Brain pericyte (primary cell): ENCODE measurements at places on chromosomes 1 and 21.

DNA sequence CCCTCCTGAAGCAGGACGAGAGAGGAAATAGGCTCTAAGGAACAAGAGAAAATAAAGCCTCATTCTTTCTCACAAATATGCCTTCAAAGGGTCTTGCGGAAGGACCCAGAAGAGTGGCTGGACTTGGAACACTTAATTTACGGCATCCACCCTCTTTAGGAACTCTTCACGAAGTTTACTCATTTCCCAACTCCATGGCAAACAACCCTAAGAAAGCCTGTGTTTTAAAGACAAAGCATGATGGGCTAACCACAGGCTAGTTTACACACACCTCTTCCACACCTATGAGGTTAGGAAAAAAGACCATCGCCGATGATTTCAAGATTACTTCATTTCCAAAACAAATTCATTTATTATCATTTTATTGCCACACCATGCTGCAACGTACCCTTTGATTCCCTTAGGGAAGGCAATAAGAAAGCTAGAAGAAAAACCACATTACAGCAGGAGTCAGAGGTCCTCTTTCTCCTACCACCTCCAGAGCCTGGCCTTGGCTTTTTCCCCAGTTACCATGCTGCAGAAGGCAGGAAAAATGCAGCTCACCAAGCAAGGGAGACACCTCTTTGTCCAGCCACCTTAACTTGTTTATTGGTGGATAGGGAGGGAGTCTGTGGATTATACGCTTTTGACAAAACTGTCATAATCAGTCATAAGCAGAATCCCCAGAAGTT lies 29.6 kb downstream of the CHI3L2 start:
- no peak for DNase-seq

DNA sequence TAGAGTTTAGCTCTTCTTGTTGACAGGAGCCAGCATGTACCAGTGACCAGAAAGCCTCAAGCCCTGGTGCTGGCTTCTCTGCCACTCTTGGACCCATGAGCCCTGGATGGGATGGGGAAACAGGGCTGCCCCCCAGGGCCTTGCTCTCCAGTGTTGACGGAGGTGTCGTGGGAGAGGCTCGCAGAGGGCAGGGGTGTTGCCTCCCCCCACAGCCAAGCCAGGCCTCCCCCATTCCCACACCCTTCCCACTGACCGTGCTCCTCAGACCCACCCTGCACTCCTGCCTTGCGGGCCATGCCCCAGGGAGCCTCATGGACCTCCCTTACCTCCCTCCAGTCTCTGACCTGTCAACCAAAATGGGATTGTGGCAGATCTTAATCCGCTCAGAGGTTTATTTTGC lies 123.8 kb upstream of the COL6A1 start:
- DNase-seq: no peak

DNA sequence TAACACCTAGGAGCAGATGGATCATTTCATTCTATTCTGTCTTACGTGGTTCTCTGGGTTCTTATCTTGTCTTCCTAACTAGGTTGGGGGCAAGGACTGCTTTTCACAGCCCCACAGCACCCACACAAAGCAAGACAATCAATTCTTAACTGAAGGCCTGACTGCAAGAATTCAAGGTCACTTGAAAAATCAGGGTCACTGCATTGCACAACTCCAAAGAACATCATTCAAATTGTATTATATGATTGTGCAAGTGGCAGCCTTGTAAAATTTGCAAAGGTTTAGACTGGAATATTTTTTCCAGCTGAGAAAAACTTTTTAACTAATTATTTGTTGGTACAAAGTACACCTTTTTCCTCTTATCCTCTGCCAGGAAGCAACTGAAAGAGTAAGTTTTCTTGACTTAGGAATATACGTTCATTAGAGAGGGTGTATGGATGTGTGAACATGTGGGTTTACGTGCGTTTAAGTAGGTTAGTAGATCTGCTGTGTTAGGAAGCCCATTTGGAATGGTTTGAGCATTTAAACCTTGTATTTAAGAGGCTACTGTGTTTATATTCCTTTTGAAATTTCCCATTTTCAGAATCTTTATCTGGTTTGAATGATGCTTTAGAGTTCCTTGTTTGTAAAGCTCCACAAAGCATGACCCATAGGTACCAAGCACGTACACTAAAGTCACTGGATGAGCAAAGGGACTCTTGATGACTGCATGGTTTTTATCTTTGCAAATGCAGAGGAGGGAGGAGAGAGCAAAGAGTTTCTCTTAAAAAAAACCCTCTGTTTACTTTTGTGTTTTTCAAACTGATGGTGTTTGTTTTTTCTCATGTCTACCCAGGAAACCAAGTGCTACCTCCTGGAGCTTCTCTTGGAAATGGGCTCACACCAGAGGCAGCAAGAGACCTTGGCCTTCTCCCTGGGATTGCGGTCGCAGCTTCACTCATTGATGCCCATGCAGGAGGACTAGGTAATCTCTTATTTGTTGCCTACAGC lies 214.9 kb downstream of the FGGY start:
- no peak for DNase-seq

DNA sequence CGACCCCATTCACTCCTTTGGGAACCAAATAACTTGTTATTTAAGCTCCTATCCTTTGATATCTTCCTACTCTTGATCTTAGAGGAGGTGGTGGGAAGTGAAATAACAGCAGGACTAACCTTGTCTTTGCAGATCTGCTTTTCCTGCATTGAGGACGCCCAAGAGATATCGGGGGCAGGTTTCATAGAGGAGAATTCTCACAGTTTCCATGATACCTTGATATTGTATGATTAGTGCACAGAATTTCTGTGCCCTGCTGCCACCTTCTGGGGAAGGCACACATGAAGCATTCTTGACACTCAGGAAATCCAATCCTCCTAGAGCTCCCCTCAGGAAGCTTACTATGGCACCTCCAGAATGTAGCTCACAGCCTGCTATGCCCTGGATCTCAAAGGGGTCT lies 1.6 kb downstream of the CD1B start:
- DNase-seq: no peak

- DNase-seq: peak; percentile 10
These were observed 151.9 kb downstream of the MAGI3 start for GRCh38 chr1:113542221-113542701.

DNA sequence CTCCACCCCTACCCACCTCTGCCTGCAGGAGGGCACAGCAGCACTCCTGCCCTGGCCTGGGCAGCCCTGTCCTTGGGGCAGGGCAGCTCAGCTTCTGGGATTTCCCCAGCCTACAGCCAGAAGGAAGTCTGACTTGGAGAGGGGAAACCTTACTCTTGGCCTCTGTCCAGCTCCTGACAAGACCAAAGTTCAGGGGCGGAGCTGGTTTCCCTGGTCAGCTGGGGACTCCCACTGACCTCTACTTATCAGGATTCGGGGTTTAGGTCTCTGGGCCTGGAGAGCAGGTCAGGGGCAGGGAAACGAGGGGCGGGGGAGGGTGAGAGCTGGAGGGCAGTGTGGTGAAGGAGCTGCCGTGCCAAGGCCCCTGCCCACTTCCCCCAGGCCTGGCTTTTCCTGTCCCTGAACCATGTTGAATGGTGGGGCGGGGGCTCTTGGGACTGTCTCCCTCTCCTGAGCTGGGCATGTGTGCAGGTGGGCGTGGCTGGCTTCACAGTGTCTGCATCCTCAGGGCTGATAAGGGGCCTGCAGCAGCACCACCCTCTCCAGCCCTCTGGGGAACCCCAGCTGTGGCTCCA lies 16.8 kb upstream of the ETV3 start:
- DNase-seq: no peak

DNA sequence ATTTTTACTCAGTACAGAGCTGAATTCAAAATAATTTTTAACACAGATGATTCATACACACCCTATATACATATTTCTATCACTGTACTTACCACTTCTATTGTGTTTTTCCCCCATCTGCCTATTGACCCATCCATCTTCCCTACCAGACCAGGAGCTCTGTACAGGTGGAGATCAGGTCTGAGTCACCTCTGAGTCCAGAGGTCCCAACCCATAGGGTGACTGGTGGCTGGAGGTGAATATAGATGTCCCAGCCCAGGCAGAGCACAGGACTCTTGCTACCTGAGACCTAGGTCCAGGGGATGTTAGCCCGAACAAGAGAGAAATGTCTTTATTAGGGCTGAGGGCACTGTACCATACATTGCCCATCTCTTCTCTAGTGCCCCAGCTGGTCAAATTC lies 54.8 kb downstream of the DMAP1 start:
- no peak for DNase-seq

DNA sequence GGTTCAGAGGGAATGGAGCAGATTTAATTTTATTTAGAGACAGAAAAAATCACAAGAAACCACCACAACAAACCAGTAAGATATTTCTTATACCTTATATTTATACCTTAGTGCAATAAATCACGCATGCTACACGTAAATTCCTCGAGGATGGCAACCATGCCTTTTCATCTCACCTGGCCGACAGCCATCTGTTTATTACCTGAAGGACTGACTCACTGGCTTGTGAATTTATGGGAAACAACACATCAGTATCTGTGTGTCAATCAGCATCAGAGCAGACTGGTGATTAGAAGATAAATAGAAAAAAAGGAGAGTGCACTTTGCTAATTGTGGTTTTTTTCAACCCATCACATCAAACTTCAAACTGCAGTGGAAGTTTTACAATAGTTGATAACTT lies 58.4 kb downstream of the S1PR1 start:
- no peak for DNase-seq

DNA sequence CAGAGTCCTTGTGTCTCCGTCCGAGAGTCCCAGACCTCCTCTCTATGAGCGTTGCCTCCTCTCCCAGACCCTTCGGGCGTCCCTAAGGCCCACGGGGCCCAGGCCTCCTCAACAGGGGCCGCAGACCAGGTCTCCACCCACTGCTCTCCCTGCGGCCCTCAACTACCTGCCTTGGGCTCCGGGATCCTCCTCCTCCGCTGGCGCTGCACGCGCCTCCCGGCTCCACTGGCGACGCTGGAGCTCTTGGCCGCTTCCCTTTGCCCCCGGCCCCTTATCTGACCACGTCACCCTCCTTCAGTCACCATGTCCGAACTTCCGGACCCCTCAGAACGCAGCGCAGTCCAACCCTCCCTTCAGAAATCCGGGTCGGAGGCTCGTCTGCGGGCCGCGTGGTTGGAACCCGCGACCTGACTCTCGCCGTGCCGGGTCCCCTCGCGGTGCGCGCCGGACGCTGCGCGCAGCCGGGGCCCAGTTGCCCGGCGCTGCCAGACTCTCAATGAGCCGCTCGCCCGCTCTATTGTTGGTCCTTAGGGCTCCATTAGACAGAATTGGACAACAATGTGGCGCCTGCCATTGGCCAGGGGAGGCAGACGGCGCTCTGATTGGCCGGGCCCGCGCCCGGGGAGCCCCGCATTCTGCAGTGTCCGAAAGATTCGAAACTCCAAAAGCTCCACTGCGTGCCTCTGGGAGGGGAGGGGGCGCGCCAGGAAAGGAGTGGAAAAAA lies at the start of gene DMRTA2:
Gene DMRTA2 (minus strand): TSS at position 498 of the 724 bp plus-strand sequence. CDS start 1,907 bp downstream, outside the sequence.
- no peak for DNase-seq

DNA sequence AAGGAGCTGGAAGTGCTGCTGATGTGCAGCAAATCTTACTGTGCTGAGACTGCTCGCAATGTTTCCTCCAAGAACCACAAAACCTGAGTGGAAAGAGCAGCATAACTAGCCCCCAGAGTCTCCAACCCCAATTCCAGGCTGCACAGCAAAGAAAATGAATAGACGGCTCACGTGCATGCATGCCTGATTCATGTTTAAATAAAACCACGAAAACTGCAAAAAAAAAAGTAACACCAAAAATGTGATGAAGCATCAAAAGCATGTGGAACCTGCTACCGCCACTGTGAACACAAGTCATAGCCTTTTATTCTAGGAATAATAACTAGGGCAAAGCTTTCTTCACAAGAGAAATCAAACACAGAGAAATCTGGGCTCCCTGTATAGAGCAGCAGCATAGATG lies 9.6 kb upstream of the TRNP1 start:
- DNase-seq: no peak

- DNase-seq: no peak
These were observed 436.5 kb upstream of the VAMP3 start for GRCh38 chr1:7334475-7335035.

- no peak for DNase-seq
These were observed 8.2 kb downstream of the HAPLN2 start for GRCh38 chr1:156627313-156627880.

DNA sequence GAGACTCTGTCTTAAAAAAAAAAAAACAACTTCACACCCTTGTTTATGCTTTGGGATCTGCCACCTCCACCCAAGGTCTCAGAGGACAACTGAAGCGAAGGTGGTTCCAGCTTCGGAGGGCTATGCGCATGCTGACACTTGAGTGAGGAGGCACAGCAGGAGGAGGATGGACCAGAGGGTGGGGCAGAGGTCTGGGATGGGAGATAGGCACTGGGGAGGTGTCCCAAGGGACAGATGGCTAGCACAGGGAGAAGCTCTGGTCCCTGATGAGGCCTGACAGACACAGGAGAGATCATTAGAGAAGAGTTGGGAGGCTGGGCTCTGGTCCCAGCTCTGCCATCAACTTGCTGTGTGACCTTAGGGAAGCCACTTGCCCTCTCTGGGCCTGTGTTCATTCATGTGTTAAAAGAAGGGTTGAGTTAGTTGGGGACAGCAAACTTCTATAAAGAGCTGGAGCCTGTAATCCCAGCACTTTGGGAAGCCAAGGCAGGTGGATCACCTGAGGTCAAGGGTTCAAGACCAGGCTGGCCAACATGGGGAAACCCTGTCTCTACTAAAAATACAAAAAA lies 16.8 kb downstream of the E2F2 start:
- DNase-seq: no peak

- no peak for DNase-seq
These were observed 31.5 kb upstream of the RNF187 start for GRCh38 chr1:228455715-228456114.

DNA sequence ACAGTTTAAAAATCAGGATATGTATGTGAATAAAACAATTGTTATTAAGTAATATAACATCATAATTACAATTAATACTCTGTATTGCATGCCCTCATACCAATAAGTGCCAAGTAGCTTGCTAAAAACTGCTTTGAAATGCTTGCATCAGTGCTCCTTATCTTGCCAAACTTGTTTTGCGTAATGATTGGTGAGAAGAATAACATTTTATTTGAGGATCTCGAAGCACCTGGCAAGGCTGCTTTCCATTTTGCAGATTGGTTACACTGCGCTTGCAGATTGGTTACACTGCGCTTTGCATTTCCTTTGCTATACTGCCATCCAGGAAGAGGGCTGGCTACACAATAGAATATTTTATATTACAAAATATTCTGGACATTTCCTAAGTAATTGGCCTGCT lies 1.7 kb upstream of the PBX1 start:
- DNase-seq: no peak

DNA sequence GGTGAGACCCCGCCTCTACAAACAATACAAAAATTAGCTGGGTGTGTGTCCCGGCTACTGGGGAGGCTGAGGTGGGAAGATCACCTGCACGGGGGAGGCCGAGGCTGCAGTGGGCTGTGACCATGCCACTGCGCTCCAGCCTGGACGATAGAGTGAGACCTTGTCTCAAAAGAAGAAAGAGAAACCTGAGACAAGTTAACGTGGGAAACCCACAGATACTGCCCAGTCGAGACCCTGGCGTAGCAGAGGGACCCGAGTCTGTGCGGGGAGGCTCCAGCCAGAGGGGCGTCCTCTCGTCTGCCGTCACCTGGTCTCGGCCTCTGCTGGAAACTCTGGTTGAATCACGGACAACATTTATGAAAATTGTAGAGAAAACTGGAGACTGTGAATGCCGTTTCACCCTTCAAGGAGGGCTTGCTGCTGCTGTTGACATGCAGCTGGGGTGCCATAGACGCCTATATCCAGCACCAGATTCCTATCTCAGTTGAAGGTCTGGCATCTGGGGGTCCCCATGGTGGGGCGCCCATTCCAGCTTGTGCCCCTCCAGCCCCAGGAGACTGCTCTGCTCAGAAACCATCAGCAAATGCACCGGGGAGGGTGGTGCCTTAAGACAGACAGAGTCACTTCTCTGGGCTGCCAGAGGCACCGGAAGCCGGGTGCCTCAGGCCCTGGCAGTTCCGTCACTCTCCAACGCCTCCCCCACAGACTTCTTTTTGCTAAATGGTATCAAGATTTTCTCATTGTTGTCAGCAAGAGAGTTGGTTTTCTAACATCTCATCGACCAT lies 13.6 kb upstream of the CDK11B start:
- no peak for DNase-seq
